ENCODE measurements at places on chromosomes 3 and 15. TPM values are rescaled to one million over a fixed set of nuclear protein-coding genes. Genes with fewer than 3 reads are reported as not detected.

Gene PIERCE2
- polyA plus RNA-seq, result 16.0 TPM

Gene TTLL13
- polyA plus RNA-seq, result not detected

Gene ADCY5
- 74.0 TPM for polyA plus RNA-seq

Gene EFCC1
- not detected for polyA plus RNA-seq

Gene SLC28A1
- 0.41 TPM for polyA plus RNA-seq

Gene SOX2
- not detected for polyA plus RNA-seq

Gene C3orf85
- not detected for polyA plus RNA-seq

Gene MCCC1
- 47.8 TPM for polyA plus RNA-seq

Gene ITIH3
- not detected for polyA plus RNA-seq

Gene ELL3
- 4.6 TPM for polyA plus RNA-seq

Gene TRPM1
- not detected for polyA plus RNA-seq

All from cardiac muscle cell (in vitro differentiated cells and primary cell).